ENCODE measurements at places on chromosomes 12 and 14.
A peak's percentile ranks its signal among the peaks of the same experiment; 100 is the strongest.

DNA sequence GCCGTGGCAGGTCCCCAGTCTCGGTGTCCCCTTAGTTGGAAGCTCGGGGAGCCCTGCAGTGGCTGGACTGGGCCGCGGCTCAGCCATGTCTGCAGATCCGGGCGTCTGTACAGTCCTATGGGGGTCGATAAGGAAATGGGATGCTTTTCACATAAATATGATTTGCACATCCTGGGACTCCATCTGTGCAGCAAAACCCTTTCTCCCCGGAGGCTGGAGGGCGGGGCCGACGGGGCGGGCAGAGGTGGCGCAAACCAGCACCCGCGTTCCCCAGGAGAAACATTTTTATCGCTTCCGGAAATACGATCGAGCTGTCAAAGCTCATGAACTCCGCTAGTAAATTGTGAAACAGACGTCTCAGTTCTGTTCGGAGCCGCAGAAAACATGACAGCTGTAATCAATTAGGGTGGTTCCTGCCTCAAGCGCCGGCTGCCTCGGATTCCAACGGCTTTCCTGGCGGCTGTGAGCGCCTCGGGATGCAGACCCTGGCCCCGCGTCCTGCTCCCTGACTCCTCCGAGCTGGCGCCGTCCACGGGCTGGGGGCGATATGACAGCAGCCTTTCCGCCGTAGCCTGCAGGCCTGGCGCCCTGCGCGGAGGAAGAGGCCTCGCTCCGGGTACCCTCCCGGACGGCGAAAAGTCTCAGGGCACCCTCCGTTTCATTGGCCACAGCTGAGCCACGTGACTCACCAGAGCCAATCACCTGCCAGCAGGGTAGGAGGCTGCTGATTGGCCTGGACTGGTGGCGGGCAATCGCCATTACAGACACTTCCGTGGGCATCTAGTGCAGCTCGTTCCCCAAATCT lies 23.0 kb downstream of the DIO3 start:
- DNase-seq = no peak

GRCh38 chr12:125492354-125493270 lies 427.4 kb downstream of the AACS start:
- DNase-seq = no peak

- DNase-seq = no peak
These were observed 22.3 kb downstream of the GALNT8 start for GRCh38 chr12:4742416-4742970.

DNA sequence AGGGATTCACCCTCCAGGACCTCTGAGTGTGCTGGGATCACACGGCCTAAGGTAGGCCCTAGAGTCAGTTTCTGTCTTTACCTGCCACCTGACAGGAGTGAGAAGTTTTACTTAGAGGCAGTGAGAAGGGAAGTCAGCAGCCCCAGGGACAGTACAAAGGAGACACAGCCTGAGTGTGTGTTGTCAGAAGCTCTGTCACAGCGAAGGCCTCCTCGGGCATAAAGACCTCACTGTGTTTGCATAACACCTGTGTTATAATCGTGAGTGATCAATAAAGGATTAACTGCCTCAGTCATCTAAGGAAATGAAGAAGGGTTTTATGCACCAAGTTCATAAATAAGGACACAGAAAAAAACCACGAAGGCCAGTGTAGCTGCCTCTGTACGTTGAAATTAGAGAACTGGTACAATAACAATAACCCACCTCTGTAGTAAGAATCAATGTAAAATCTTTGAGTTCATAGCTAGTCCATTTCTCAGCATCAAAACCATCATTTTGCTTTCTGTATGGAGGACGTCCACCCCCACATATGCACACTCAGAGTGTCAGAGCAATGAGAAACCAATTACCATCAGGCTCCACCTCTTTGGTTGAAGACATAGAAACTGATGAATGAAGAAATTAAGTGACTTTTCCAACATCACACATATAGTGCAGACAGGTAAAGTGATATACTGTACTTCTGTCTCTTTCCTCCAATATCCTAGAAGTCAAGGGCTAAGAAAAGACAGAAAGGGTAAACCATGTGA lies 159.3 kb downstream of the DAD1 start:
- DNase-seq = no peak

DNA sequence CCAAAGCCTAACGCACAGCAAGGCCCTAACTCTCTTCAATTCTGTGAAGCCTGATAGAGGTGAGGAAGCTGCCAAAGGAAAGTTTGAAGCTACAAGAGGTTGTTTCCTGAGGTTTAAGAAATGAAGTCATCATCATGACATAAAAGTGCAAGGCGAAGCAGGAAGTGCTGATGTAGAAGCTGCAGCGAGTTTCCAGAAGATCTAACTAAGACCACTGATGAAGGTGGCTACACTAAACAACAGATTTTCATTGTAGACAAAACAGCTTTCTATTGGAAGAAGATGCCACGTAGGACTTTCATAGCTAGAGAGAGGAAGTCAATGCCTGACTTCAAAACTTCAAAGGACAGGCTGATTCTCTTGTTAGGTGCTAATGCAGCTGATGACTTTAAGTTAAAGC lies 385.6 kb upstream of the OR4E1 start:
- no peak for DNase-seq

DNA sequence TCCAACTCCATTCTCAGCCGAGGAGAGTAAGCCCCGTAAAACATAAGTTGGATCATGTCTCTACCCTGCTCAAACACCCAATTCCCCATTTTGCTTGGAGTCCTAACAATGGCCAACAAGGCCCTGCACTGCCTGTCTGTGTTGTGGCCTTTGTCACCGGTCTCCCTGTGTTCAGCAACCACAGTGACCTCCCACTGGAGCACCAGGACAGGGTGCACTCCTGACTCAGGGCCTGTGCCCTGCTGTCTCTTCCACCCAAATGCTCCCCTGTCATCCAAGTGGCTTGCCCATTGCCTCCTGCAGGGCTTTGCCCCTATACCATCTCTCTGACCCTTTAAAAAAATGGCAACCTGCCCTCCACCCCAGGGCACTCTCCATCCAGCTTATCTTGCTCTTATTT lies 4.4 kb upstream of the KRT85 start:
- no peak for DNase-seq

DNA sequence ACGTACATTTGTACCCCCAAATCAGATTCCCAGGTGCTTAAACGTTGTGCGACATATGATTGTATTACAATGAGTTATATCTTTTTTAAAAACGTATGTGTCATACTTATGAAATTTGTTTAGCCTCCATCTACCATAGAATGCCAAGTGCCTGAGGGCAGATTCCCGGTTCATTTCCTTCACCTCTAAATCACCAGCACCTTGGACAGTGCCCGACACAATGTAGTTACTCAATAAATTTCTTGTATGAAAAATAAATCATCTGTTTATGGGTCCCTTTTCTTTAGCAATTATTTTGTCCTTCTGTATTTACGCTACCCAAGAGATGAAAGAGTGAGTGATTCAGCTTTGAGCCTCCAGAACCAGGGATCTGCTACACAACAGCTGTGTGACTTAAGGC lies 157.4 kb downstream of the TBX5 start:
- DNase-seq = no peak

GRCh38 chr12:3219233-3219632 lies 142.1 kb downstream of the TSPAN9 start:
- DNase-seq = no peak

DNA sequence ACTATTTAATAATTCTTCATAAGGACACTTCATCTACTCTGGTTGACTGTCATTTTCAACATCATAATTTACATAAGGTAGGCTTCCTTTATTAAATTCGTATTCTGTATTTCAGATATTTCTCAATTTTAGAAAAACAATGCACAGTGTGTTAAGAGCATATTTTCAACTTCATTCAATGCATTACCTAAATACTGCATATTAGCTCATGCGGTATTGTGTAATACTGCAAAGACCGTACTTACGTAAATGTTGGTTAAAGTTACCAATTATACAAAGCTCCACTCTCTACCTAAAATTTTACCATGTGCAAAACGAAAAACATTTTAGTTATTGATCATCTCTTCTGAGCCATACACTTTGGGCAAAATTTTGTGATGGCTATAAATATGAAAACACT lies 62.8 kb downstream of the EXOC5 start:
- no peak for DNase-seq

DNA sequence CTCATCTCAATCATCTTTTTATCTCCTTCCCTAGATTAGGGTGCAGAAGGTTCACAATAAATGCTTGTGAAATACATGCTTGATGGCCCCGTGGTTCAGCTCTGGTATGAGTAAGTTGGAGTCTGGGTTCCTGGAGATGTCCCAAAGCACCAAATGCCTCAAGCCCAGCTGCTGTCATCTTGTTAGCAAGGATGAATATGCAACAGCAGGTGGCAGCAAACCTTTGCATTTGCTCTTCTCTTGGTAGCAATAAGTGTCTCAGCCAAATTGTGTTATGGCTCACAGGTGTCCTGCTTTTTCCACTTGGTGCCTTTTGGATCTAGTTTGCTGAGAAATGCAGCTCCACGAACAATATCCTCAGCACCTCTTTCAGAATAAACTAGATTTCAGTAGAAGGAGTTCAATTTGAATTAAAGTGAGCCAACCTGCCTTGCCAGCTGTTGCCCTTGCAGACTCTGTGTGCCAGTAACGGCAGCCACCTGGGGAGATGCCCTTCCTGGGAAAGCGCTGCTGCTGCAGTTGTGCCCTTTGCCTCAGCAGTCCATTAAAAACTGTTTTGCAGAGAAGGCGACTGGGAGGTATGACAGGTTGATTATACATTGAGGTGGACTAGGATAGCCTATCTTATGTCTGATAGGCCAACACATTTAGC lies 417.3 kb downstream of the SNAPC1 start:
- DNase-seq = no peak

DNA sequence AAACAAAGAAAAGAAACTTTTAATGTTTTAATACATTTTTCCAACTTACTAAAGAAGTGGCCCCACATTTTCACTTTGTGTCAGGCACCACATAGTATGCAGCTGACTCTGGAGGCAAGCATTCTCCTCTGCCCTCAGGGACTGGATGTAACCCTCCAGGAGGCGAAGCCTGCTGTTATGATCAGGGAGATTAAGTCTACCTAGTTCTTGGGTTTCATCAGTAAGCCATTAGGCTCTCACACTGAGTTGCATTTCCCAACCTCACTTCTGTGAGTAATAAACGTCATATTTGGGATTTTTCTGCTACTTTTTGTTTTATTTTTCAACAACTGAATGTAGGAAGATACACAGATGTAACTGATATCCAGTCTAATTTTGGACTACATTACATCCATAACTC lies 101.2 kb upstream of the LRFN5 start:
- no peak for DNase-seq

- peak; percentile 32 for DNase-seq
These were observed 310.9 kb downstream of the ADGRD1 start for GRCh38 chr12:131264635-131265034.

DNA sequence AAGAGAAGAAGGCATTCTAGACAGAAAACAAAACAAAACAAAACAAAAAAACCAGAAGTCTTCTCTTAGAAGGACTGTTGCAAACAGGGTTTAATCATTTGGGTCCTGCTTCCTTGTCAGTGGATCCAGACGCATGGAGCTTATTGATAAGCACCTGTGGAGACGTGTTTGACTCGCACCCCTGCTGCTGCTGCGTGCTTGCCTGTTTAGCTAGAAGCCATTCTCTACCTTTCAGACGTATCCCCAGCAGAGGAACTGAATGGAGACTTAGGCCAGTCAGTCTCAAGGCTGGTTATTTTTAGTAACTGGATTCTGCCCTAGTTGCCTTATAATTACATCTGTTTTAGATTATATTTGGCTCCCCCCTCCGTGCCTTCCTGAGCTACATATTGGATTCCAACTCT lies 186.1 kb upstream of the EEA1 start:
- DNase-seq = no peak

GRCh38 chr14:57390806-57391516 lies 575 bp downstream of the NAA30 start:
- no peak for DNase-seq

- no peak for DNase-seq
These were observed 256.9 kb downstream of the RAD51B start for GRCh38 chr14:68076451-68076850.

GRCh38 chr14:103311171-103311997 lies 22.7 kb upstream of the EIF5 start:
- no peak for DNase-seq

DNA sequence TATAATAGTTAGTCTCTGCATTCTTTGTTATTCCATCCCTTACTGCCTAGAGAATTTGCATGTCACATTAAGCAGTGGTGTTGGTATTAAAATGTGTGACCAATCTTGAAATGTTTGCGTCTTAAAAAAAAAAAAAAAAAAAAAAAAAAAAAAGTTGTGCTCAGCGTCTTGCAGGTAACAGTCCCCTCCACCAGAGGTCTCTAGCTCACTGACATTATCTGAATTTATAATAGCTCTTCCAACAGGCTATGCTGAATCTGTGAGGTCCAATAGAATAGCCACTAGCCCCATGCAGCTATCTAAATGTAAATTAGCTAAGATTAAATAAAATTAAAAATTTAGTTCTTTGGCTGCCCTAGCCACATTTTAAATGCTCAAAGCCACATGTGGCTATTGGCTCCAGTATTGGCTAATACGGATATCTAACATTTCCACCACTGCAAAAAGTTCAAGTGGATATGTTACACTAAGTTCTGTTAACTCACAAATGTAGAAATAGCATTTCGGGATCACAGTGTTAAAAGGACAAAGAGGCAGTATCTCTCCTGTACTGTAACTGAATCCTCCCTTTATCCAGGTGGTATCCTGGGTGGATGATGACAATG lies 28.7 kb downstream of the NKX2-8 start:
- peak; percentile 2 for DNase-seq

GRCh38 chr14:75612157-75612556 lies 33.7 kb downstream of the FLVCR2 start:
- no peak for DNase-seq

GRCh38 chr12:20011200-20011599 lies 357.1 kb upstream of the PDE3A start:
- no peak for DNase-seq

GRCh38 chr12:25264114-25264513 lies 13.4 kb upstream of the KRAS start:
- no peak for DNase-seq

DNA sequence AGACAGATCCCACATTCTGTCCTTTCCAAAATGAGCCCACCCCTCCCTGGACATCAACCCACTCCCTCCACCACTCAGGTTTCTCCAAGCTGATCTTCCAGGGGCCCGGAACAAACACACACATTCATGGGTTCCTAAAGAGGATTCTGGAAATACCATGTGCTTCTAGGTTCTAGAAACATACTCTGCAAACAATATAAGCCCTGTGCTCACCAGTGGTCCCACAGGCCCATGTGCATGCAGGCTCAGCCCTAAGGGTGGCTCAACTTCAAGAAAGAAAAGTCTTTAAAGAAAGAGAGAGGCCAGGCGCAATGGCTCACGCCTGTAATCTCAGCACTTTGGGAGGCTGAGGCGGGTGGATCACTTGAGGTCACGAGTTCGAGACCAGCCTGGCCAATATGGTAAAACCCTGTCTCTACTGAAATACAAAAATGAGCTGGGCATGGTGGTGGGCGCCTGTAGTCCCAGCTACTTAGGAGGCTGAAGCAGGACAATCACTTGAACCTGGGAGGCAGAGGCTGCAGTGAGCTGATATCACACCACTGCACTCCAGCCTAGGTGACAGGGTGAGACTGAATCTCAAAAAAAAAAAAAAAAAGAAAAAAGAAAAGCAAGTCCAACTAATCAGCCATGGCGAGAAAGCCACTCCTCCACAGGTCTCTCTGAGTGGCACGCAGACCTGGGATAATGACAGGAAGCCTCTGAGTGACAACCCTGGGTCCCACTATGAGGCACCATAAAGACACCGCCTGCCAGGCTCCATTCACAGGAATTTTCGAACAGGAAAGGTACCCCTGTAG lies 59.5 kb upstream of the PNMA1 start:
- DNase-seq = no peak

- DNase-seq = no peak
These were observed 35.5 kb downstream of the CRACR2A start for GRCh38 chr12:3717283-3717898.
